ENCODE measurements at places on chromosomes 7 and 10.

GRCh38 chr7:106659963-106660861 is 746 bp downstream of the CCDC71L start:
- no peak for DNase-seq

- DNase-seq: no peak
Measured at GRCh38 chr10:60967854-60968484, 24.0 kb upstream of the RHOBTB1 start.

GRCh38 chr10:112899391-112900065 is 50.5 kb upstream of the TCF7L2 start:
- no peak for DNase-seq

DNA sequence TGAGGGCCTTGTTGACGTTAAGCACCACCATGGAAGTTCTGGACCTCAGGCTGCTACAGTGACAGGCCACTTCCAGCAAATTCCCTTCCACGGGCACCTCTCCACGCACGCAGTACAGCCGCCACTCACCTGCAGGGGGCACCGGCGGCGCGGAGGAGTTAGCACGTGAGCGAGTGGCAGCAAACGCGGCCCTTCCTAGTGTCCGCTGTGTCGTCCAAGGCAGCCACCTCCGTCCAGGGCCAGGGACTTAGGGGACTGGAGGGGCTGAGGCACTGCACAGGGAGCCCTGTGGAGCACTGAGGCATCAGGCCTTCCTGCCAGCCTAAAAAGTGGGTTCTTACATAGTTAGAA is 164.4 kb downstream of the SVIL start:
- DNase-seq: no peak

DNA sequence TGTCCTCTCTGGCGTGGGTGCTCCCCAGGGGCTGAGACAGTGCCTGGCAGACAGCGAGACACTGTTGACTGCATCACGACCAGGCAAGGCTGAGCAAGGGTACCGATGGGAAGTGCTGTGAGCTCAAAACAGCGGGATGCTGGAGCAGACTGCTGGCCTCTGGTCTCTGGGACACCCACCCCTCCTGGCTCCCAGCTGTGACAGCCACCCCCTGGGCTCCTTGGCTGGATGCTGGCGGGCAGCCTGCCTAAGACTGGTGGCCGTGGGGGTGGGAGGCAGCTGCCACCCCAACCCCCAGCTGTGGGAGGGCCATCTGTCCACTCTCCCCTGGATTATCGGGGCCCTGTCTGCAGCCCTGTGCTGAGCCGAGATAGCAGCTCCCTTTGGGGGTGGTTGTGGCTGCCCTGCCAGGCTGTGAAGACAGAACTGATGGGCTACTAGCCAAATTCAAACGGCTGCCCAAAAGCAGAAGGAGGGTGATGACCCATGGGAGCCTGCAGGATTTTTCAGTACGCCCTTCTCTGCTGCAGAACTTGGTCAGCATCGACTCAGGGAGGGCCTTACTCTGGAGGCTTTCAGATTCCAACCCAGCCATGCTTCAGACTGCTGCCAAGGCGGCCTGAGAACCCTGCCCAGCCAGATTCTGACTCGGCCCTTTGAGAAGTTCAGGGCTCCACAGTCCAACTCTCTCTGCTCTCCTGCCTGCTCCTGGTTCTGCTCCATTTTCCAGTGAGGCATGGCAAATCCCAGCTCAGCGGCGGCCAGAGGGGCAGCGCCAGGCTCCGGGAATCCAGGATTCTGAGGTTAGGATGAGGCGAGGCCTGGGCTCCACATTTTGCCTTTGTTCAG is 125.3 kb downstream of the NEURL1 start:
- DNase-seq: no peak

Data from NCI-H524 treated with DMSO at 0.1 percent for 48 hours (cell line).